Fibroblast of lung (primary cell): ENCODE measurements at places on chromosomes 2 and 18. TPM values are rescaled to one million over a fixed set of nuclear protein-coding genes. Genes with fewer than 3 reads are reported as not detected.

Gene INO80C
- total RNA-seq: 1.5 and 3.1 TPM in 2 replicates

Gene DYSF
- under 0.01 TPM in 1 of 2 replicates, not detected in the other for total RNA-seq

Gene RNF125
- total RNA-seq: 0.26 and 0.33 TPM in 2 replicates

Gene EIF2AK2
- 27.7 and 32.0 TPM in 2 replicates for total RNA-seq

Gene SP3
- total RNA-seq: 124 and 125 TPM in 2 replicates

Gene LHCGR
- total RNA-seq: not detected in 2 replicates

Gene CFAP221
- total RNA-seq: 0.26 TPM in 1 of 2 replicates, not detected in the other

Gene DES
- 34.7 and 69.3 TPM in 2 replicates for total RNA-seq

Gene TPRKB
- total RNA-seq: 16.5 and 19.5 TPM in 2 replicates

Gene ITM2C
- 58.3 and 77.3 TPM in 2 replicates for total RNA-seq

Gene C2orf66
- total RNA-seq: 0.17 and 0.26 TPM in 2 replicates

Gene ASTL
- not detected in 2 replicates for total RNA-seq

Gene SLC5A7
- not detected in 2 replicates for total RNA-seq

Gene LGALSL
- 2.8 and 3.1 TPM in 2 replicates for total RNA-seq

Gene GREB1L
- total RNA-seq: 0.26 and 0.33 TPM in 2 replicates

Gene CCDC74B
- total RNA-seq: 2.0 and 3.1 TPM in 2 replicates

Gene EML6
- total RNA-seq: 0.26 and 1.3 TPM in 2 replicates

Gene CIDEA
- 0.26 and 1.7 TPM in 2 replicates for total RNA-seq

Gene ZDBF2
- 11.6 TPM in 2 replicates for total RNA-seq

Gene NEURL3
- not detected in 2 replicates for total RNA-seq

Gene TMEM237
- 16.7 and 23.8 TPM in 2 replicates for total RNA-seq

Gene GPBAR1
- under 0.01 TPM in 1 of 2 replicates, not detected in the other for total RNA-seq

Gene RPL37A
- 3,233 and 3,423 TPM in 2 replicates for total RNA-seq

Gene DSC1
- not detected in 2 replicates for total RNA-seq

Gene ALKAL2
- 0.17 TPM in 1 of 2 replicates, not detected in the other for total RNA-seq

Gene TMEM200C
- total RNA-seq: 0.17 and 0.26 TPM in 2 replicates
